Activated CD4-positive, CD25-positive, alpha-beta regulatory T cell (primary cell): ENCODE measurements at places on chromosomes 6 and 20.

DNA sequence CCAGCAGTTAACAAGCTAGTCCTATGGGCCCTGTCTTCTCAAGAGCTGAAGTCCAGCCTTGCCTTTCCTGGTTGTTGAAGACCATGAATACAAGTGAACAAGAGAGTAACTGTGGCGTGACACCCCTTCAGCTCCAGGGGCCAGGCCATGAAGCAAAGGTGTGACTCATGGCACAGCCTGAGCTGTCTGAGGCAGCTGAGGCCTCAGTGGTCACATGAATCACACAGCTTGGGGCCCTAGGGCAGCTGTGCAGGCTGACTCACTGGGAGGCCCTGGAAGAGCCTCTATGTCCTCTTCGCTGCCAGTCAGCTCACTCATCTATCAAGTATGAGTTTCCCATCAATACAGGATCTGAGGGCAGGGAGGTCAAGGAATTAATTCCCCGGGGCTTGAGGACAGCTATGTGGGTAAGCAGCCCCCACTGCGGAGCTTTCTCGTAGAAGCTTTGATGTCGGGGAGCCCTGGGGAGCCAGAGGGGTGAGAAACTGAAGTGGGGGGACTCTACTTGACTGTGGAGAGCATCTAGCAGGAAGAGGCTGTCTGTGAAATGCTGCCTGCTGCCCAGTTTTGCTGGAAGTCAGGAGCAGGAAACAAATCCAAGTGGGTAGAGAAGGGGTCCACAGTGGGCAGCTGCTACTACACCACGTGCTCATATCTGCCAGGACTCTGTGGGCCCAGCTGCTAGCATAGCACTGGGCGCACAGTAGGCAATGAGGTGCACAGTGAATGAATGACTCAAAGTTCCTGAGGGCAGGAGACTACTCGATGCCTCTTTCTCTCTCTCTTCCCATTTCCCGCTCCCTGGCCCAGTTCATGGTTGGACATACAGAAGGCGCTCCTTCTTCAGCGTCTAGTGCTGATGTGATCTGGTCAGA lies 13.7 kb upstream of the FAM83C start:
- DNase-seq, result no peak

DNA sequence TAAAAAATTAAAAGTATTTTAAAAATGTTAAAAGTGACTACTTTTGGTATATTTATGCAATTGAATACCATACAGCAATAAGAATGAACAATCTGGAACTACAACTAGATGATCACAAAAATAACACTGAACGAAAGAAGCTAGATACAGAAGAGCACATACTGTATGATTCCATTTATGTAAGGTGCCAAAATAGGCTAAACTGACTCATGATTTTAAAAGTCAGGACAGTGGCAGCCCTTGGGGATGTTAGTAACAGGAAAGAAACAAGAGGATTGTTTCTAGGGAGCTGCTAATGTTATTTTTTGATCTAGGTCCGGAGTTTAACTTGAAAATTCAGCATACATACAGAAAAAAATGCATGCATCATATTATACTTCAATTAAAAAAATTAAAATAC lies 42.3 kb downstream of the KIF13A start:
- DNase-seq, result no peak

DNA sequence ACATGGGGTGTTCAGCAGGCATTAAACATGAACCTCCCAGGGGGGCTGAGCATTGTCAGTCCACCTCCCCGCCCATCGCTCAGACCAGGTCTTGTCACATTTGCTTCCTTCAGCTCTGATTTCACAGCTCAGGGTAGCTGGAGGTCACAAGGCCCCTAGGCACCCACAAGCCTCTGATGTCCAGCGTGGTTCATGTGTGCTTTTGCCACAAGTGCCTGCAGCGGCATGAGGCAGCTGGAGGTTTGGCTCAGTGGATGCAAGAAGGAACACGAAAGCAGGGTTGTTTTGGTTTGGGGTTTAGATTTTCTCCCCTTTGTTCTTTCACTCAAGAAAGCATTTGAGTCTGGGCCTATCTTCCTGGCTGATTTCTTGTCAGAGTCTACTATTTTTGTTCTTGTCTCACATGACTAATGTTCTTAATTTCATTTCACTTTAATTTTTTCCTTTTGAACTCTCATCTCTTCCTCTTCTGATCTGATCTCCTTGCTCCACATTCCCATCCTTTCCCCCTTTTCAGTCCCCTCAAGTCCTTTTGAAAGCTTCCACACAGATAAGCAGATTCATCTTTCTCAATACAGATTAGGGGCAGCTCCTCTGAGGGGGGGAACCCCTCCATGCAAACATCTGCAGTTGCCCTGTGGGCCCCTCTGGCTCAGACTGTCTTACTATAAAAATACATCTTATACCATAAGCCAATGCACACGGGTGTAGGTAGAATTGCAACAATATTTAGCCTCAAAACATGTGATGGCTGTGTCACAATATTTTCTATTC lies 68.1 kb upstream of the CEP85L start:
- DNase-seq, result no peak

DNA sequence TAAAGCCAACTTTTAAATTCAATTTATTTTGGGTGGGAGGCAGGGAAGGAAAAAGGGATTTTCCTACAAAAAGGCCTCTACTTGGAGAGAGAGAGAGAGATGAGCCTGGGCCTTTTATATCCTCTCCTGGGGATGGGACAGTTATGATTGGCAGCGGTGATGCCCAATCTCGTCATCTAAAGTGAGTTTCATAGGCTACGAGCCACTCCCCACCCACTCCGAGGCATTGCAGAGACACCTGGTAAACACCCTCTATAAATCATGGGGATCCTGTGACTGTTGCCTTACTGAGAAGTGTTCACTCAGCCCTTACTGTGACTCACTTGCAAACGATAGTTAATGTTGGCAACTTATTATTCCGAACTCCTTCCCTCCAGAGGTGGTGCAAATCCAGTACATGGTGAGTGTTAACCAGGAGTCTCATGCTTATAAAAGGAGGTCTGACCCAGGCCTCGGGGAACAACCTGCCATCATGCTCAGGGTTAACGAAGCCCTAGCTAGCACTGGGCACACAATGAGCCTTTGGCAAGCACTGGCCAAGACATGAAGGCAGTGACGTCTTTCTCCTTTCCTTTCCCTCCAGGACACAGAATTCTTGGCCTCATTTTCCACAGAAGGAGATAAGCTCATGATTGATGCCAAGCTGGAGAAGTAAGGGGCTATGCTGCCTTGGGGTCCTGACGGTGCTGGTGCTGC lies 20.5 kb downstream of the BPIFB4 start:
- no peak for DNase-seq

DNA sequence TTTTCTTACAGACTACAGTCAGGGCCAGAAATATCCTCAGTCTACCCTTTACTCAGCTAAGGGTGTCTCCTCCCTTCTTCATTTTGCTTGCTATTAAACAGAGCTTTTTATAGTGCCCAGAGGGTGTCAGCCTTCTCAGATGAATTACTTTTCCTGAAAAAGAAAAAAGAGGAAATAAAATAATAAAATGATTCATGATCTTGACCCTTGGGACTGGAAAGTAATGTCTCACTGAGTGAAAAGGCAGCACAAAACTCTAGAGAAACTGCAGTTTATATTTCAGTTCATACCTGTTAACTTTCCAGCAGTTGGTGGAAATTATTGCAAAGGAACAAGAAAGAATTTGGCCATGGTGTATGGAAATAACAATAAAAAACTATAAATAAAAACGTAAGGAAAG lies 170.6 kb downstream of the IBTK start:
- no peak for DNase-seq

DNA sequence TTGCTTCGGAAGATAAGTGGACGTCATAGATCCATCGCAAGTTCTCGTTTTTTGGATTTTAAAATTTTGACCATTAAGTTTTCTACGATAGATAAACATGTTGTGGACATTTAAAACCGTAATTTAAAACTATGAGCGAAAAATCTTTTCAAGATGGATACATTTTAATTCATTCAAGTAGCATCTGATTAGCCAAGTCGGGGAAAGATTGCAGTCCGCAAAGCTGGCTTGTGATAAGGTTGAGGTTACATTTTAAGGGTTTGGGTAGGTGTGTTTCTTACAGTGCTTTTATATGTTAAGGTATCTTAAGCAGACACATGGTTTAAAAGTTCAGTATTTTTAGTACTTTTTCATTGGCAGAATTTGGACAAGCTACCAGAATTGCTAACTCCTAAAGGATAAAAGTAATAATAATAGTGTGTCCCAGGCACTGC lies 1.2 kb downstream of the WTAP start:
- DNase-seq, result no peak

- no peak for DNase-seq
Measured at GRCh38 chr20:36035745-36036144, 67.4 kb downstream of the CNBD2 start.

GRCh38 chr6:78483553-78484197 lies 383.7 kb upstream of the IRAK1BP1 start:
- DNase-seq, result no peak

DNA sequence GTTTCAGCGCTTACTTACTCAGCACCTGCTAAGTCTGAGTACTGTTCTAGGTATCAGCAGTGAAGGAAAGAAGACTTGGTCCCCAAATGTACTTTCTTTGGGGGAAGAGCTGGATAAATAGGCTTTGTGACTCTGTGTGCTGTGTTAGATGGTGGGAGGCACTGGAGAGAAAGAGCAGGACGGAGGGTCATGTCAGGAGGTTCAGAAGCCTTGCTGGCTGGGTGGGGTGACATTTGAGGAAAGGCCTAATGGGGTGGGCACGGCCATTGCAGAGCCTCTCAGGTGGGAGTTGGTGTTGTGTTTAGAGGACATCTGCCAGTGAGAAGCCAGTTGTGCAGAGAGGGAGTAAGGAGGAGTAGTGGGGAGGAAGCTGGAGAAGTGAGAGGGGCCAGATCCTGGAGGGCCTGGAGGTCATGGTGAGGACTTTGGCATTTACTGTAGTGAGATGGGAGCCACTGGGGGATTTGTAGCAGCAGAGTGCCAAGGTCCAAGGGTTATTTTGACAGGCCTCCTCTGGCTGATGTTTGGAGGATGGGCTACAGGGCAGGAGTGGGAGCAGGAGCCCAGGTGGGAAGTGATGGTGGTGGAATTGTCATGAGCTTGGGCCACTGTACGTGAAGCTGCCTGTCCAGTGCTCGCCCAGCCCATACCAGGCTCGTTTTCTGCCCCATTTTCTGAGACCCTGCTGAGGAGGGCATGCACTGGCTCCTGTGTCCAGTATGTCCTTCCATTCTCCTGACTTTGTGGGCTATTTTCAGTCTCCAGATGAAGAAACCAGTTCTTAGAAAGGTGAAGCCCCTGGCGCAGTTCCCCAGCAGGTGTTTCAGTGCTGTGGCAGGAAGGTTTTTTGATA lies 886 bp downstream of the SDCBP2 start:
- no peak for DNase-seq

GRCh38 chr6:118968416-118968815 lies 33.5 kb upstream of the MCM9 start:
- no peak for DNase-seq

GRCh38 chr6:30331981-30332380 lies 5.3 kb downstream of the TRIM39 start:
- no peak for DNase-seq

GRCh38 chr6:119350952-119351372 lies 1.4 kb upstream of the MAN1A1 start:
- no peak for DNase-seq

- DNase-seq, result no peak
Measured at GRCh38 chr6:129646642-129647041, 63.3 kb downstream of the ARHGAP18 start.

DNA sequence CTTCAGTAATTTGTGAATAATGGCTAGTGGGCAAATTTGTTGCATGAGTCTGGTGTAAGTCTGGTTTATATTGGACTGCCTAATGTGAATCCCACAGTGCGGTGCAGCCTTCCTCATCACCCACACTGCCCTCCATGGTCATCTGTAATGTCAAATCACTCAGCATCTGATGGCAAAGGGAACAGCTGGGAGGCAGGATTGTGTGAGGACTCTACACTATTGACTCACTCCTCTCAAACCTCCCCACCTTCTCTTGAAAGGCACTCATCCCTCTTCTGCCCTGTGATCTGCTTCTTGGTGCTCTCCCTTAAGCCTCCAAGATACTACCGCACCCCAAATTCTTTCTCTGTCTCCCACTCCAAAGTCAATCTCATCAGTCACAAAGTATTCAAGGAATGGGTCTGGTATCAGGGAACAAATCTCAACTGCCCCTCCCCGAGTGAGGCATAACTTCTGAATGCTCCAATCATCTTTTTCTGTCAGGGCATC lies 146.0 kb upstream of the BEND6 start:
- DNase-seq, result no peak

DNA sequence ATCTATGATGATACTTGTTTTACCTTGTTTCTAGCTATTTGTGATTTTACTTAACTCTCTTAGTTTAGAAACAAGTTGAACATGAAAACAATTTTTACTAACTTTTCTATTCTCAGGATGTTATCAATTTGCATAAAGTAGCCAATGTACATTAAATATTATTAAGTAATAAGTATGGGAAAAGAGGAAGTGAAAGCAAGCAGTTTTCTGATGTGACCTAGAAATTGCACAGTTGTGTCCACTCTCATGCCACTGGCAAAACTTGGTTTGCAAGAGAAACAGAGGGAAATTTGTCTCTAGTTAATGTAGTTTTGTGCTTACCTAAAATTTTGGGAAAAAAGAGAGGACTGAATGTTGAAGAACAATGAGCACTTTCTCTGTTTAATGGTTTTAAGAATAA lies 19.2 kb upstream of the TSPYL1 start:
- no peak for DNase-seq

DNA sequence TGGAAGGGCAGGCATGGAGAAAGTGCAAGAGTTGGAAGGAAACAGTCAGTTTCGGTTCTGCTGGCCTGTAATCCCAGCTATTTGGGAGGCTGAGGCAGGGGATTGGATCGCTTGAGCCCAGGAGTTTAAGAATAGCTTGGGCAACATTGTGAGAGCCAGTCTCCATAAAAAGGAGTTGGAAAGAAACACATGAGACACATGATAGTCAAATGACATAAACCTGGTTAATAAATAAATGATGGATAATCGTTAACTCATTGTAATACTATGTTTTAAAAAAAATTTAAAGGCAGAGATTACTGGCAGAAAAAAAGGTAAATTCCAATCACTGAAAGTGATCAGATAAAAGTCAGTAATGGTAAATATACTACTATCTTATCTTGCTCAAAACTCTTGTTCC lies 37.2 kb upstream of the PHACTR1 start:
- no peak for DNase-seq

GRCh38 chr6:24223115-24223919 lies 97.3 kb downstream of the NRSN1 start:
- no peak for DNase-seq

GRCh38 chr6:6246544-6246943 lies 73.9 kb downstream of the F13A1 start:
- DNase-seq, result no peak

GRCh38 chr6:112050429-112050828 lies 3.5 kb upstream of the CCN6 start:
- DNase-seq, result no peak

GRCh38 chr6:120938164-120938875 lies 396.0 kb downstream of the TBC1D32 start:
- DNase-seq, result no peak

GRCh38 chr6:2977799-2978590 lies 6.6 kb upstream of the SERPINB6 start:
- DNase-seq, result no peak

DNA sequence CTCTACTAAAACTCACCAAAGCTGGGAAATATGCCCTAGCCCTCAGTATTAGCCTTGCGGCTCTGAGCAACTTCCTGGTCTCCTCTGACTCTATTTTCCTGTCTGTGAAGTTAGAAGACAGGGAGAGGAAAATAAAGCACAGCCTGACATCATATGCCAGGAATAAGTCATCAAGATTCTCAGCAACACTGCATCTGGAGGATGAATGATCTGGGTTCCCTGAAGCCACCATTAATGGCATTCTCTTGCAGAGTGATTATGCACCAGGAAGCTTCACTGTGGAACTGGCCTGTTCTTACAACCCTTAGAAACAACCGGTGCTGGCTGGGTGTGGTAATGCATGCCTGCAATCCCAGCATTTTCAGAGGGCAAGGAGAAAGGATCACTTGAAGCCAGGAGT lies 12.4 kb downstream of the ADGRF5 start:
- DNase-seq, result no peak
